Activated CD4-positive, alpha-beta memory T cell treated with anti-CD3 and anti-CD28 coated beads, Interleukin-2, amount 10 ng/mL, durations not matched to agents 7 days and 5 days (primary cell): ENCODE measurements at places on chromosomes 5 and 9.

- DNase-seq, result no peak
Observed at GRCh38 chr5:151051931-151052608, 28.8 kb downstream of the TNIP1 start.

GRCh38 chr5:125668884-125669283 is 754.3 kb upstream of the GRAMD2B start:
- no peak for DNase-seq

- DNase-seq, result no peak
Observed at GRCh38 chr5:9852671-9853070, 222.5 kb upstream of the TAS2R1 start.

- DNase-seq, result no peak
Observed at GRCh38 chr9:24144796-24145195, 318.8 kb upstream of the ELAVL2 start.

GRCh38 chr5:176469296-176469695 is 21.1 kb downstream of the FAF2 start:
- no peak for DNase-seq
